Hepatocyte (in vitro differentiated cells): ENCODE measurements at places on chromosomes 2 and 18. TPM values are rescaled to one million over a fixed set of nuclear protein-coding genes. Genes with fewer than 3 reads are reported as not detected.

The SKA1 gene
- total RNA-seq = 5.5 and 7.5 TPM in 2 replicates

DNA sequence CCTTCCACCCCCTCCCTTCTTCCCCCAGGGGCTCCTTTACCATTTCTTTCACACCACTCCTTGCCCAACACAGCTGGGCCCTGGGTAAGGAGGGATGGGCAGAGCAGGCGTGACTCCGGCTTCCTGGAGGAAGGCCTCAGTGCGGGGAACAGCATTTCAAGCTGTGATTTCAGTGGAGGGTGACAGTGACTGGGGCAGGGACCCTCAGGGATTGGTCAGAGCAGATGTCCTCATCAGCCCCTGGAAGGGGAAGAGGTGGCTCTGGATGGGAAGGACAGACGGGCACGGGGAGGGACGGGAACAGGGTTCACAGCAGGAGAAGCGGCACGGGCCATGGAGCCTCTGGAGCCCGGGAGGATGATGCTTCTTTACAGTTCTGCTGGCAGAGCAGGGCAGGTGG, 130.8 kb upstream of the TWIST2 start:
- no peaks in the 10 kb centered on the region for H3K4me1 ChIP-seq
- H3K27ac ChIP-seq = no peak overlapping the region
- no peaks in the 10 kb centered on the region for H3K36me3 ChIP-seq
- H3K27me3 ChIP-seq = no peaks in the 10 kb centered on the region
- DNase-seq = no peak

DNA sequence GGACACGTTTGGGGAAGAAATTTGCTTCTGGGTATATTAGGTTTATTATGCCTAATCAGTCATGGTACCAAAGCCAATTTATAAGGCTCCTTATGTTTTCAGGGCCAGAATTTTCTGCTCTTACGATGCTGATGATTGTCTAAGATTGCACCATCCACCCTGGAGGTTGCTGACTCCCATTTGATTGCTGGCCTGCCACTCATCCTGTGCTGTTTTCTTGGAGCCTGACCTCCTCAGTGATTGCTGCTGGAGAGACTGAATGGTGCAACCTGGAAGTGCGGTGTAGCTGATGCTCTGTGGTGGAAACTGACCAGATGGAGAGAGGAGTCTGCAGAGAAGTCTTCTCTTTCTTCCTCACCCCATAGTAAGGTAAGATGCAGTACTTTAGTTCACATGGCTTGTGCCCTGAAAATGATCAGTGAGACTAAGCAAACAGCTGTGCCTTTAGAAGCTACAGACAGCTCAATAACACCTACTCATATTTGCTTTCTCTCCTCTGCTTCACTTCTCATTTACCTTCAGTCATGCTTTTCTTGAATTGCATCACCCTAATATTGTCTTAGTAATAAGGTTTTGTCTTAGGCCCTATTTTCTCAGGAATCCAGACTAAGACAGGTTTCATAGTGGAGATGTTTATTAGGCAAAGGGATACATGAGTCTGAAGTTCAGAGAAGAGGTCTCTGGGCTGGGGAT, 17.4 kb downstream of the ZNF24 start:
- H3K4me3 ChIP-seq = no peak overlapping the region
- no peaks in the 10 kb centered on the region for H3K4me1 ChIP-seq
- H3K27ac ChIP-seq = no peak overlapping the region
- no peak for DNase-seq

GRCh38 chr2:155904720-155905119, 427.8 kb downstream of the NR4A2 start:
- H3K36me3 ChIP-seq = no peaks in the 10 kb centered on the region
- no peak for DNase-seq
- no peaks in the 10 kb centered on the region for H3K27me3 ChIP-seq
- no peak overlapping the region for H3K27ac ChIP-seq
- no peaks in the 10 kb centered on the region for H3K4me1 ChIP-seq

DNA sequence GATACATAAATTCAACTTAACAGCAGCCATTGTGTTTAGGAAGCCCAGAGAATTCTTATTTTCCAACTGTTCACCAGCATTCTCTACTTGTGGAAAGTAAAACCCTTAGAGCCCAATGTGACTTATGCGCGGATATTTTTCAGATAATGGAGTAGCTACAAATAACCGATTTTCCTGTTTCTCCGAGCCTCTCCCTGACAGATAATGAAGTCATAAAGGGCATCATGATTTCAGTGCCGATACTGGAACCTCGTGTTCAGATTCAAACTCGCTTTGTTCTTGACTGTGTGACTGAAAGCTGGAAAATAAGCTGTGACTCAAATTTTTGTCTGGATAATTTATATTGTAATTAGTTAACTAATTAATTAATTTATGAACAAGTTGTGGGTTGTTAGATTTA, 228.2 kb downstream of the VAPA start:
- no peaks in the 10 kb centered on the region for H3K36me3 ChIP-seq
- H3K4me1 ChIP-seq = peaks cover 43% of the 10 kb centered on the region
- H3K4me3 ChIP-seq = no peak overlapping the region
- H3K27me3 ChIP-seq = no peaks in the 10 kb centered on the region
